Urinary bladder (tissue), 4 donors: ENCODE measurements at places on chromosomes 7 and 10. TPM values are rescaled to one million over a fixed set of nuclear protein-coding genes. Genes with fewer than 3 reads are reported as not detected.

DNA sequence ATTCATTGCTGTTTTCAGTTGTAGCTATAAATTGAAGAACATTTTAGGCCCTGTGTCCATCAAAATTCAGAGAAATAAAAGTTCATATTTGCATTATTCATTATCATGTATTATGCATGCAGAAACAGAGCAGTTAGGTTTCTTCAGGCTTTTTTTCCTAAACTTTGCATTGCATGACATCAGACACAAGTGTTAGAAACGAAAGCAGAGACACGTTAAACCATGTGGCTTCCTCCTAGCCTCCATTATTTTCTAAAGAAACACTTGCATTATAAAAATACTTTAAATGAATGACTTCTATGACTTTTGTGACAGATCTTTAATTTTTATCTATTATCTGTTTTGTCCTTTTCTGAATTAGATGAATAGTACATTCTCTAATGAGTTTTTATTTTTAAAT, 8.8 kb upstream of the EBLN1 start:
- DNase-seq = no peak

- no peak for DNase-seq
Measured at GRCh38 chr7:6257675-6258074, 14.7 kb downstream of the CYTH3 start.

- DNase-seq = no peak
Measured at GRCh38 chr10:3969876-3970666, 185.1 kb upstream of the KLF6 start.

- no peak for DNase-seq
Measured at GRCh38 chr7:15783987-15784693, 97.7 kb upstream of the MEOX2 start.

Gene GPR37
- 4.8 TPM for polyA plus RNA-seq

DNA sequence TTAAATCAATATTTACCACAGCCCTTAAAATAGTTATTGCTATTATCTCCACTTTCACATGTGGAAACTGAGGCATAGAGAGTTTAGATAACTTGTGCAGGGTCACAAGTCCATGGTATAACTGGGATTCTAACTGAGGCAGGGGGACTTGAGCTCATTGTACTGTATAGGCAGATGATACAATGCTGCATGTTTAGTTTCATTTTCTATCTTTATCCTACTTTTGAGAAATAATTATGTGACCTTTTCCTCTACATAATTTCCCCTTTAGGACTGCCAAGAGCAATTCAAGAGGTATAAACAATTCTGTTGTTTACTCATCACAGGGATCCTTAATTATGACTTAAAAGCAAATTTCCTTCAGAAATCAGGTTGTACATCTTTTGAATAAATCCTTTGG, 193.1 kb downstream of the SUGCT start:
- DNase-seq = no peak

- no peak for DNase-seq
Measured at GRCh38 chr7:149225656-149226055, 13.8 kb upstream of the ZNF212 start.

DNA sequence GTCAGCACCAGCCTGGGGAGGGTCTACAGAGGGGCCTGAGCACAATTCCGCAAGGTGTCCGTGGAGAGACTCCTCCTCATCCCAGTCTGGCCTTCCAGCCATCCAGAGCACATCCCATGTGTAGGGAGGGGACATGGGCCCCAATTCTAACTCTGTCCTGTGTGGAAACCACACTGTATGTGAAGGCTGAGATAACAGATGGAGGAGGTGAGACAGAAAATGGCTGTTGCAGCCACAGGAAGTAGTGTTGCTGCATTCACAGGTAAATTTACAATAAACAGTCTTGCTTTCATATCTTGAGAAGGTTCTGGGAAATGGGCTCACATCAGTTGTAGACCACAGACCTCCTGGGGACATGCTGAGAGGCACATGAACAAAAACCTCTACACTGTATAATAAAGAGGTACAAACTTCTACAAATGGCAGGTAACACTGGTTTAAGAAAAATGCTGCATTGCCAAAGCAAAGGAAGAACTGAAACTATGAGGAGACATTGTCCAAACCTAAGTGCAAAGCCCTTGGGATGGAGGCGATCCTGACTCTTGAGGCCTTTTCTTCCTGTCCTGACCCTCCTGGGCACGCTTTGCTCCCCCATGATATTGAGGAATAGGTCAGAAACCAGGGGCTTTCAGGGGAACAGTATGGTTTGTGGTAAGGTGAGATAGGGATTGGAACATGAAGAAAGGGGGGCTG, 21.6 kb upstream of the GIMAP2 start:
- DNase-seq = no peak

Gene CALML3
- polyA plus RNA-seq = not detected

DNA sequence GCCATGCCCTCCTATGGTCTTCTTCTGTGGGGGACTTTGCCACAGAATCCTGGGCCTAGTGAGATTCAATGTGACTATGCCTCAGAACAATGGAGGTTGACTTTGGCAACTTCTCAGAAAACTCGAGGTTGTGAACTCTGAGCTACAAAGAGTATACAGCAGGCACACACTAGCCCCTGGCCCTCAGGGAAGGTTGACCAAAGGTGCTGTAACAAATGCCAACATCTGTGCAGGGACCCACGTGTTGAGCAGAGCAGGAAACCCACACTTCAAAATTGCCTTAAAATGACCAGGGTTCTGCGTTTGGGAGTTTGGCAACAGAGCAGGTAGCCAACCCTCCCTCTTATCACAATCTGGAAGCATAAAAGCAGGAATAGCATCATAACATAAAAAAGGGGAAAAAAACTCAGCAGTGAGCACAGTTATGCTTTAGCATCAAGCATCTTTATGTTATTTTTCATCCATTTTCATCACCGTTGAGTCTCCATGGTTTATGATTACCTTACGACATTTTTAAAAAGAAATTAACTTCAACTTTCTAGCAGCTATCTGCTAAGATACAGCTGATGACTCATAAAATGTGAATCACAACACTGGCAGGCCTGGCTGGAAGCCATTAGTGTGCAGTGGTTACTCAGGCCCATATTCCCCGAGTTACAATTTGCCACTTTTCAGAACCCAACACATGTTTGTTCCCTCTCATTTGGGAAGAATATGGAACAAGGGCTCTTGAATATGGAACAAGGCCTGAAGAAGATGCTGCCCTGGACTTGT, 11.1 kb downstream of the PRLHR start:
- DNase-seq = no peak

Gene POLR2J2
- polyA plus RNA-seq = 0.48 TPM

Gene WAPL
- 16.1 TPM for polyA plus RNA-seq
